Stimulated activated CD4-positive, alpha-beta T cell treated with anti-CD3 and anti-CD28 coated beads, Interleukin-1b, Interleukin-23, amount 100 ng/mL, for 24 hours (primary cell): ENCODE measurements at places on chromosomes 6 and 20.

GRCh38 chr6:101294676-101295075 lies 98.8 kb upstream of the GRIK2 start:
- DNase-seq, result no peak

GRCh38 chr6:168388641-168389633 lies 52.0 kb upstream of the SMOC2 start:
- no peak for DNase-seq

- no peak for DNase-seq
Observed at GRCh38 chr6:96520171-96521115, 1.2 kb upstream of the UFL1 start.

DNA sequence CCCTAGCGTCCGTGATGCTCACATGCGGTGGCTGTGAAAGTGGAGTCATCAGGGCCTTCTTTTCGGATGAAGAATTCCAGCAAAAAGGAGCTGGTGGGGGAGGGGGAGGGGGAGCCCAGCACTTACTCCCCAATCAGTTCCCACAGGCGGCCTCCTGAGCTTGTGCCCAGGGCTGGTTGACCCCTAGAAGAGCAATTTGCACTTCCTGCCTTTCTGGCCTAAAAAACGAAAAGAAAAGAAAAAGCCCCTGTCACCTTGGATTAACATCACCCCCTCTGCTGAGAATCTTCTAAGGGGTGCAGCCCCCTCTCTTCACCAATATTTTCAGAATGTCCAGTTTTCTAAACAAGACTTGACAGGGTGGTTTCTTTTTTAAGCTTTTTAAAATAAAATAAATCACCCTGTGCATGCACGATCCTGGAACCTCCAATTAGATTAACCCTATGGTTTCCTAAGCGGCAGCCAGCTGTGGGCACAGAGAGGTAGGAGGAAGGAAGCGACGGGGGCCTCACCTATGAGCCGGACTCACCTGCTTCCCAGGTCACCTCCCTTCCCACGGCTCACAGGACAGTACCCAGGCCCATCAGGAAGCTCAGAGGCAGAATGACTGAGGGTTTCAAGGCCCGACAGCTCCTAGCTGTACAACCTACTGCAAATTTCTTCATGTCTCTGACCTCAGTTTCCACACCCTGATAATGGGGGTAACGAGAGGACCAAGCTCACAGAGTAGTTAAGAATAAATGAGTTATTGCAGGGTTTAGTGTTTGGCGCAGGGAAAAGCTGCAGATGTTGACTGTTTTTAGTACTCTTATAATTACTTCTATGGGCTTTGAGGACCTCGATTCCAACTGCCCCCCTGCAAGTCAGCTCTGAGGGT lies 10.5 kb upstream of the TGM2 start:
- no peak for DNase-seq

GRCh38 chr6:168078175-168078942 lies 653 bp downstream of the FRMD1 start:
- no peak for DNase-seq

DNA sequence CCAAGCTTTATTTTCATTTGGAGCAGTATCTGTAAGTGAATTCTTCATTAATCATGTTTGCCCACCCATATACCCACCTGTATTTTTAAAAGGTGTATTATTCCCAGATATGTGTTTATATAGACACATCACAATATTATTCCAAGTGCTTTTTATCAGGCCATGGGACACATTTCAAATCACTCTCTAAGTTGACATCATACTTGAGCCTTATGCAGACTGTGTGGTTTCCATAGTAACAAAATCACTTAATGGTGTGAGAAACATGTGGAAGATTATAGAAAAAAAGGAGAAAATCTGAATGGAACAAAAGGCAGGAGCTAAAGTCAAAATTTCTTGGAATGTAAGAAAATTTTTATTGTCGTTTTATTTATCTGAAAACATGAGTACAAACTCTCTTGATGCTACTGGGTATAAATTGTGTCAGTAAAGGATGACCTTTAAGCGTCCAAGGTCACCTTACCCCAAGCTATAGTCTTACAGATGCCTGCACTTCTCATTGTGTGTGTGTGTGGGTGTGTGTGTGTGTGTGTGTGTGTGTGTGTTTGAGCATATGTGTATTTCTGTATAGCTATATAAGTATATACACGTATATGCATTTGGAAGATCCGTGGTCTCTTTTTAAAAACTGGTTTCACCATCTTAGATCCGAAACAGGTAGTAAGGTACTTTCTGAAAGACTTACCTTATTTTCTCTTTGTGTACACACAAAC lies 79.8 kb upstream of the CCN6 start:
- DNase-seq, result no peak

GRCh38 chr20:6583134-6583738 lies 184.2 kb upstream of the BMP2 start:
- peak; percentile 0 for DNase-seq

DNA sequence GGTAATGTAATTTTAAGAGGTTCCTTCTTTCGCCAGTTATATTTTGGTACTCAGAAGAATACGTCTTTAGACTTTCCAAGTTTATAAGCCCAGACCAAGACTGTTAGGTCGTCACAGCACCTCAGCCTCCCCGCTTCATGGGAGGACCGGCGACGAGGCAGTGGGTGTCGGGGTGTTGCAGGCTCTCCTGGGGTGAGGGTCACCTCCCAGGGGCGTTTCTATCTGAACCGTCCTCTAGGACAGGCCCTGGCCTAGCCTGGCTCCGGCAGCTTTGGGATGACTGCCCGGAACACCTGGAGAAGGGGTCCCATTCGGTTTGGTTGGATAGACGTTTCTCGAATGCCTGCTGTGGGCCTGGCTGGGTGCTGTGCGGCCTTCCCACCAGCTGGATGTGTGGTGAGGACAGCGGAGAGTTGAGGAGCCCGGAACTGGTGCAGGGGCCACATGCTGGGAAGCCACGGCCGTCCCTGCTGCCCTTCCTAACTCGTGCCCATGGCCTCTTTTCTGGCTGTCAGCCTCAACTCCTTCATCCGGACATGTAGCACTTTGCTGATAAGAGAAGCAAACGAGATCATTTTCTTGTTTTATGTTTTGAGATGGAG lies 1.1 kb downstream of the OSBPL2 start:
- DNase-seq, result no peak

- no peak for DNase-seq
Observed at GRCh38 chr6:12804952-12805645, 88.5 kb downstream of the PHACTR1 start.

- no peak for DNase-seq
Observed at GRCh38 chr6:145729887-145730286, 5.4 kb downstream of the EPM2A start.

DNA sequence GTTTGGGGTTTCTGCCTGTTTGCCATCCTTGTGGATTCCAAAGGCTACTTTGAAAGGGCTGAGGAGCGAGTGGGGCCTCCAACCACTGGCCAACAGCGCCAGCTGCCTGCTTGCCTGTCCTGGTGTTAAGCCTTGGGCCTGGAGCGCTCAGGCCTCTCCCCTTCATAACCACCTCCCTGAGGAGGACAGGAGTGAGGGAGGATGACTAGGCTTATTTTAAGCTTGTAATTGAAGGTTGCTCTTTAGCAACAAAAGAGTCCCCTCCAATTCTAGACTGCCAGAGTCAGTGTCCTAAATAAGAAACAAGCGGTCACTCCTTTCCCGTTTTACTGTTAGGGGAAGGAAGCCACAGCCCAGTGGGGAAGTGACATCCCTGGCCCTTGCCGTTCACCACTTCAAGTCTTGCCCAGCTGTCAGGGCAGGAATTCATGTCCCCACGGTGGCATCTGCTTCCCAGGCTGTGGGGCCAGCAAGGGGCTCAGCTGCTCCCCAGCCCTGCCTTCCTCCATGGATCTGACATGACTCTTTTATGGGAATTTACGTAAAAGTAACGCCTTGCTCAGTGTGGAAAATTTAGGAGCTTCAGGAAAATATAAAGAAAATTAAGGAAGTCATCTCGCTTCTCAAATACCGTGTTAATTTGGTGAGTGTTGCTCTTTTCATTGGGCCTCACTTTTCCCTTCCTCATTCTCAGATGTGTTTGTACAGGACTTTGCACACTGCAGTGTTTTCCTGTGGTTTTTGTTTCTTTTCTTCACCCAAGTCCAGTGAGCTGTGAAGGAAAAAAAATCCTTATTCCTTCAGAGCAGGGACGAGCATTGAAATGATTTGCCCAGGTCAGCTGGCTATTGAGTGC lies 57.8 kb downstream of the SSR1 start:
- DNase-seq, result no peak

- DNase-seq, result no peak
Observed at GRCh38 chr20:58064411-58065010, 163.9 kb downstream of the ANKRD60 start.

- no peak for DNase-seq
Observed at GRCh38 chr6:137581019-137581707, 87.0 kb upstream of the OLIG3 start.

- DNase-seq, result no peak
Observed at GRCh38 chr20:33177866-33178265, 9.9 kb downstream of the BPIFA2 start.

DNA sequence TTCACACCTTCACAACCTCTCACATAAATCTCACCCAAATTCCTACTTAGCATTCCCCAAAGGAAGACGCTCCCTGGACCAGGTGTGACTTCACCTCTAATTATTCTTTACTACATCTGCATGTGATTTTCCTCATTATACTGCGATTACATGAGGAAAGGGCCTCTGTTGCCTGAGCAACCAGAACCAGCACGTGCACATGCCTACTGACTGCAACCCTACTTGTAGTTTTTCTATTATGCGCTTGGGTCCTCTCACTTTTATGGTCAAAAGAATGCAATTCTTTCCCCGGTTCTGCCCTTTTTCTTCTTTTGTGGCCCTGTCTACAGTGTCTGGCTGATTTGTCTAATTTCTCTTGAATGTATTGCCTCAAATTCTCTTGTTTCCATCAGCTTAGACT lies 20.4 kb upstream of the ANKEF1 start:
- DNase-seq, result no peak
